ENCODE measurements at places on chromosomes 6 and 20.

- no peak for DNase-seq
Measured at GRCh38 chr6:32588156-32588555, 1.5 kb downstream of the HLA-DRB1 start.

DNA sequence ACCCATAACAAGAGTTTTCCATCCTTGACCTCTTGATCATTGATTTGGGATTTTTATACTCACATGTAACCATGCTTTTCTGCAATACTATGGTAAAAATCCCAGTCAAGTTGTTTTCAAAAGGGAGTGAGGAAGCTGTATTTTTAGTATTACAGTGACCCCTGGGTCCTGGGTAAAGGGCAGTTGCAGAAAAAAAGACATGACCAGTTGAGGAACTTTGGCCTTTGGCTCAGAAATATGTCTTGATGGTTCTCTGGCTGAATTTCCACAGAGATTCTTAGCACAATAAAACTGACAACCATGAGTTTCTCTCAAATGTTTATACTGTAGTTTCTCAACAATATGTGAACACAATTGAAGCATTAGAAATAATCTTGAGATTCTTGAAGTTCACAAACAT lies 28.6 kb upstream of the PRL start:
- no peak for DNase-seq

- DNase-seq, result no peak
Measured at GRCh38 chr6:32095338-32096086, 13.6 kb downstream of the TNXB start.

- no peak for DNase-seq
Measured at GRCh38 chr6:136549300-136550044, 750 bp downstream of the MAP7 start.

DNA sequence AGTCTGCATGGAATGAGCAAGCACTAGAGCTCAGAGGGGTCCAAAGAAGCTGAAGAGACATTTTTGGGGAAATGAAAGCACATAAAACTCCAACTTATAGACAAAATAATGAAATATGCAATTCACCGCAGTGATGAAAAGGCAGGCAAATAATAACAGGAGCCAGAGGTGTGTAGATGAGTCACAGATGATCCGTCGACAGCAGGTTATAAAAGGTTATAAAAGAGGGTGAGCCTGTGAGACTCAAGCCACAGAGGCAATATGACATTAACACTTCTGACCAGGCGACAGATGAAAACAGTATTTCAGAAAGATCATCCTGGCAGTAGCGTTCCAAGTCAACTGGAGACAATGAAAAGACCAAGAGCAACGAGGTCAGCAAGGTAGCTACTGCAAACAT lies 35.8 kb upstream of the ANKRD60 start:
- DNase-seq, result no peak

Data from amniotic epithelial cell (primary cell).